ENCODE measurements at places on chromosomes 2 and 18. TPM values are rescaled to one million over a fixed set of nuclear protein-coding genes. Genes with fewer than 3 reads are reported as not detected.

The CIB4 gene
- not detected for total RNA-seq

The ABCG8 gene
- total RNA-seq = 0.12 TPM

- no peak overlapping the region for H3K4me3 ChIP-seq
- DNase-seq = no peak
- peaks cover 15% of the 10 kb centered on the region for H3K4me1 ChIP-seq
- no peak overlapping the region for H3K27ac ChIP-seq
Measured at GRCh38 chr2:207616185-207616584, 9.0 kb downstream of the METTL21A start.

- no peaks in the 10 kb centered on the region for H3K27me3 ChIP-seq
- no peak for DNase-seq
- H3K27ac ChIP-seq = no peak overlapping the region
- H3K36me3 ChIP-seq = no peaks in the 10 kb centered on the region
Measured at GRCh38 chr2:239265681-239266433, 135.0 kb downstream of the HDAC4 start.

- H3K36me3 ChIP-seq = no peaks in the 10 kb centered on the region
- no peak for DNase-seq
- no peak overlapping the region for H3K27ac ChIP-seq
- no peaks in the 10 kb centered on the region for H3K27me3 ChIP-seq
- no peak overlapping the region for H3K4me3 ChIP-seq
Measured at GRCh38 chr2:47096451-47096850, 58.7 kb downstream of the STPG4 start.

GRCh38 chr2:203500297-203500696 is 34.8 kb downstream of the RAPH1 start:
- no peaks in the 10 kb centered on the region for H3K36me3 ChIP-seq
- H3K27ac ChIP-seq = no peak overlapping the region
- no peak for DNase-seq
- no peaks in the 10 kb centered on the region for H3K27me3 ChIP-seq

GRCh38 chr18:55227771-55228170 is 268.5 kb upstream of the CCDC68 start:
- H3K4me3 ChIP-seq = no peak overlapping the region
- no peaks in the 10 kb centered on the region for H3K4me1 ChIP-seq
- no peaks in the 10 kb centered on the region for H3K27me3 ChIP-seq

DNA sequence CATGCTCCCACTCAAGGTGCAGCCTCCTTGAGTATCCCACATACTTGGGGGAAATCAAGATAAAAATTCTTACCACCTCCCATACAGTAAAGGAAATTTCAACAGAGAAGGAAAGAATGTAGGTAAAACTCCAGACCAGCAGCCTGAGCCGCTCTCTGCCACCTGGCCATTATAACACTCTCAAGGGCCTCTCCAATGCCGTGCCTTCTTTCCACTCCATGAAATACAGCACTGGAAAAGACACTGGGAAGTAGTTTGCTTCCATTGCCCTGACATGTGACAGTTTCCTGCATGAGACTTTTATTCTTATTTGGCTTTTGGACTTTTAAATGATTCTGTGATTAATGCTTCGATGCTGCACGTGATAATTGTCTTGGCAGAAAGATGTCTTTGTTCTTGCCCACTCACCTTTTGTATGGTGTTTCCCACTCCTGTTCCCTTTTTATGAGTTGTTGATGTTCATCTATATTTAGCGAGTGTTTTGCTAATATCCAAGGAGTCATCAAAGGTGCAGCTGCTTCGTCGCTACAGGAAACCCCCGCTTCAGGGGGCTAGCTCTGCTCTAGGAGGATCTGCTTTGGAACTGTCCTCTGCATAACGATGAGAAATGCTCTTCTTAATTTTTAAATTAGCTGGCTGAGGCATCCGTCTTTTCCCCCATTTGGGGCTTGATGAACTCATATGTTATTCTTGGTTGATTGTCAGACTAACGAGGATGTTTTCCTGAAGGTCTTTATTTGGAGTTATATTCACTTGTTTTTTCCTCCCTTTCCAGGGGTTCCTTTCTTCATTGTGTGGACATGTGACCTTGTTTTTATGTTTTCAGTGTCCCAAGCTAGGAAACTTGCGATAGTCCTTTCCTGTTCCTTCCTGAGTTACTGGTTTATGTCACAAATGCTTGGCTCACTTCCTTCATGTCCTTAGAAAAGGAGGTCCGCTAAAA is 179.4 kb downstream of the TXNL1 start:
- no peak for DNase-seq
- no peaks in the 10 kb centered on the region for H3K27me3 ChIP-seq
- no peaks in the 10 kb centered on the region for H3K36me3 ChIP-seq

GRCh38 chr2:233184669-233185068 is 66.8 kb upstream of the ATG16L1 start:
- no peaks in the 10 kb centered on the region for H3K27me3 ChIP-seq
- H3K4me3 ChIP-seq = no peak overlapping the region
- H3K27ac ChIP-seq = no peak overlapping the region
- H3K4me1 ChIP-seq = no peaks in the 10 kb centered on the region
- H3K36me3 ChIP-seq = no peaks in the 10 kb centered on the region
